ENCODE measurements at places on chromosomes 12 and 14. TPM values are rescaled to one million over a fixed set of nuclear protein-coding genes. Genes with fewer than 3 reads are reported as not detected.

JAG2 gene
- polyA plus RNA-seq: 28.3 TPM

DNA sequence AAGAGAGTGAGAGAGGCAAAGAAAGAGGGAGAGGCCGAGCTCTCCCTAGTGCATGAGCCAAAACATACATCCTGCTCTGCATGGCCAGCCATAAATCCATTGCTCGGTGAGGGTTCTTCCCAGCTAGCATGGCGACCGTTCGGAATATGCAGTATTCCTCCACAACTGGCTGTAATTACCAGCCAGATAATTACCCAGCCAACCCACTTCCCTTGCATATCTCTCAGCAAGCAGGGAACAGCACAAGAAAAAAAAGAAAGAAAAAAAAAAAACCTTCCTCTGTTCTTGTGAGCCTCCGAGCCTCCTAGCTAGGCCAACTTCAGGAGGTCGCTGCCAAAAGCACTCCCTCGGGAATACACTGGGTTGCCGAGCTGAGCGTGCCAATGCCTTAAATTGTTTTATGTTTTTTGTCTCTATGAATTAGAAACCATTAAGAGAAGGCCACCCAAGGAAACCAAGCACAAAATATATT, 567.9 kb downstream of the MED13L start:
- no peak for DNase-seq

- no peak for DNase-seq
Measured at GRCh38 chr14:101808894-101809670, 47.6 kb downstream of the PPP2R5C start.

DNA sequence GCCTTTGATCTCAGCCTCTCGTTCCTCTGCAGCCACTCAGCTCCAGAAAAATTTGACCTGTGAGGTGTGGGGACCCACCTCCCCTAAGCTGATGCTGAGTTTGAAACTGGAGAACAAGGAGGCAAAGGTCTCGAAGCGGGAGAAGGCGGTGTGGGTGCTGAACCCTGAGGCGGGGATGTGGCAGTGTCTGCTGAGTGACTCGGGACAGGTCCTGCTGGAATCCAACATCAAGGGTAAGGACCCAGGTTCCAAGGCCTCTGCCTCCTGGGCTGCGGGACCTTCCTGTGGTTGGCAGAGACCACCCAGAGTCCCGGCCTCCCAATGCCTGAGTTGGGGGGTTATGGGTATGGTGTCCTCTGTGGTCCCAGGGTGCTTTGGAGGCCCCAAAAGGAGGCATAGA, 4.5 kb upstream of the GPR162 start:
- no peak for DNase-seq

DNA sequence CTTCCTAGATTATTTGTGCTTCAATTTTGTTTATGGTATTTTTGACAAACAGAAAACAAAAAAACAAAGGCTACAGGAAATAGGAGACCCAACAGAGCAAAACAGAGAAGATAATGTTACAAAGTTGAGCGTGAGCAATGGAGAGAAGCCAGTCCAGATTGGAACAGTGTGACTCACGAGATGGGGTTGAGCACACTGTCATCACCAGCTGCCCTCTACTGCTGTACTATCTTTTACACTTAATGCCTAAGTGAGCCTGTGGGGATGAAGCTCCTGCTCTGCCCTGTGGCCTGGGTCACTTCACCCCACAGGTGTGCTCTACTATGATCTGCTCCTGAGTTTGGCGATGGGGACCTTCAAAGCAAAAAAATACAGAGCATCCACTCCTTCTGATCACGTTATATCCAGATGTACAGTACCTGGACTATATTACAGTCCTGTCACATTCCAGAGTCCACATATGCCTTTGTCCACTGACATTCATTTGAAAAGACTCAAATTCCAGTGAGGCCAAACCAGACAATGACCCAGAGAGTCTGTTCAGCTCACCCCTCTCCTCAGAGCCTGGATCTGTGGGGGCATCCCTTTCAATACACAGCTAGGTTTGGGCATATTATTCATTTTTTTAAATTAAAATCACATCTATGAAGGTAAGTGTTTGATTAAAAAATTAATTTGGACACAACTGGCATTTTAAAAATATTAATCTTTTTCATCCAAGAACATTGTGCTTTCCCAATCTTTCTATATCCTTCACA, 4.4 kb downstream of the IPO8 start:
- DNase-seq: no peak
